ENCODE measurements at places on chromosomes 11 and 22.

- DNase-seq, result no peak
These were observed 14.9 kb downstream of the RAC2 start for GRCh38 chr22:37229012-37229804.

DNA sequence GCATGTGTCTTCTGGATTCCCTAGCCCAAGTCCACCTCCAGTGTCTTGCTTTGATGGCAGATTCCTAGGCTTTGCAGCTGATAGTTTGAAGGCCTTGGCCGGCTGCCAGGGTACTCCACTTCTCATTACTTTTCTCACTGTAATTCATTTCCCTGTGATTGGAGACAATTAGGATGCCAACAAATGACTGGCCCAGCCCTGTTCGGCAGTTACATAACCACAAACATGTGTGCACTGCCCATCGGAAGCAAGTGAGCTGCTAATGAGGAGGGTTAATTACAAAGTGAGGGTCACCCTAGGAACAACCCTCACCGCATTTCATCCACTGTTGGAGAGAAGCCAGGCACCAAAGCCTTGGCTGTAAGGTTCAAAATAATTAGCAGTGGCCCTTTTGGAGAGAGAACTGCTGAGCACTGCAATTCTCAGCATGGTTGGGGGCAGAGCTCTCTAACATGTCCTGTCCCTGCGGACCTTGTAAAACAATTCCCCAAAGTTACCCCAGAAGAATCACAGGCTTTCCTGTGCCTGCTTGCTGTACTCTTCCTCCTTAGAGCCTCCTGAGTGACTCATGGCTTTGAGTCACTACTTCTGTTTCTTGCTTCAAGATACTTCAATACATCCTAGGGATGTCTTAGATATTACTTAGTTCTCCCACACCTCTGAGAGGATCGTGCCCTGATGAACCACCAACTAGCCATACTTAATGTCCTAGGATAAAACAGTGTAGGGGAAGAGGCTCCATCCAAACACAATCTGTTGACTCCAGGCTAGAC is 109.7 kb upstream of the GALNT18 start:
- no peak for DNase-seq

DNA sequence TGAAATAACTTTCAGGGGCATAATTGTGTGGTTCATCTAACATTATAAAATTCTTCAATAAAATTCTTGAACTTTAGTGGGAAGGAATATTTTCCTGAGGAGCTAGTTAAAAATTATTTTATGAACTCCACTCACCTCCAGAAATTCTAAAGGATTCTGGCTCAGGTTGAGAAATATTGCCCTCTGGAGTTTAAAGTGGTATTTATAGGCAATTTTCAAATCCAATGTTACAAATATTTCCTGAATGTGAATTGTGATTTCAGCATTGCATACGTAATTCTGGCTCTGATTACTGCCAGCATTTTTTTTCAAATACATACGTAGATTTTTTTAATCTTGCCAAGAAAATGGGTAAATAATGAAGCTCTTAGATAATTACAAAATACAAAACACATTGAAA is 598.2 kb upstream of the ANO3 start:
- DNase-seq, result no peak

DNA sequence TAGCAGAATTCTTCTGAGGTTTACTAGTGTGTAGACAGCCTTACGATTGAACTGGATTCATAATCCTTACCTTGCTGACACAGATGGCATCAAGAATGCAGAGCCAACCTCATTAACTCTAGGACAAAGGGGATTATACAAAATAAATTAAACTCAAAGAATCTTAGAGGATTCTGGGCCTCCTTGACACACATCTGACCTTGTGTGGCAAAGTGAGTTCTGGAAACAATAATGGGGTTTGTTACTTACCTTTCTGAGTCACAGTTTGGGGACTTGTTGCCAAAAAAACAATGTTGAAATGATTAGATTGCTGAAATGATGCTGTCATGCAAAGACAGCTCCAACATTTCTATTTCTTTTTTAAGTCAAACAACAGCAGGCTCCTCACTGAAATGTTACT is 179.1 kb upstream of the ISX start:
- no peak for DNase-seq

DNA sequence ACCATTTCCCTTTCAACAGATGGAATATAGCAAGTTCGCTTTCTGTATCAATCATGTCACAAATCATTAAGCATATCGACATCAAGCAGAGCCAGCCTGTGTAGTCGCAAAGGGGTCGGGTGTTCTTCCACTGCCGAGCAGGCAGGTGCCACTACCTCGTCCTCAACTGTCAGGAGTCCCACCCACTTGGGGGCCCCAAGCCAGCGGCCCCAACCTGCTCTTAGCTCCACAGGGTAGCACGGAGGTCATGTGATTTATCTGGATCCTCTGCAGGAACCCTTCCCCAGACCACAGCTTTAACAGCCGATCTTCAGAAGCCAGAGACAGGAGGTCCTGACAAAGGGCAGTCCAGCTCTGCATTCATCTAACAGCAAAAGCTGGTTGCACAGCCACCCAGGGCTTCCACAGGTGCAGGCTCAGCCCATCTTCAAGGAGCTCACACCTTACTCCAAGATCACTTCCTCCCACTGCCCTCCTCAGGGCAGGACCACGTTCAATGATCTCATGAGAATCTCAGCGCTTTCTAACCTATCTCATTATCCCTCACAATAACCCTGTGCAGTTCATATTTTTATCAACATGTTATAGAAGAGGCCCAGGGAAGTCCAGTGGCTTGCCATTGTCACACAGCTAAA is 110.2 kb downstream of the TRIM29 start:
- no peak for DNase-seq

Measured in D341Med (cell line).